CMK (cell line): ENCODE measurements at places on chromosomes 3 and 15.

- no peak for DNase-seq
Measured at GRCh38 chr3:194888916-194889315, 203.2 kb downstream of the FAM43A start.

- no peak for DNase-seq
Measured at GRCh38 chr3:155065537-155065936, 14.6 kb upstream of the MME start.

DNA sequence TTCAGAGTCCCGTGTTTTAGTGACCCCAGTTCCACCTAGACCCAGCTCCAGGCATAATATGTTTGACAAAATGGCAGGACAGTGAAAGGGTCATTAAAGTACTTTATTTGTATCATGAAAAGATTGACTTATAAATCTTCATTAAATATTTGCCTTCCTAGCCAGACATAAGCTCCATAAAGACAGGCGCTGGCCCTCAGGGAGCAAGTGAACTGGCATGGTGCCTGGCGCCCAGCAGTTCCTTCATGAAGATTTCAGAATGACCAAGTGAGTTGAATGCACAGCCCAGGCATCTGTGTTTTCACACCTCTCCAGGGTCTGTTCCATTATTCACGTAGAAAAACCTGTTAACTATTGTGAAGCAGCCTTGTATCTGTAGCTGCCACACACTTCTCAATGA is 166.2 kb downstream of the GAP43 start:
- DNase-seq = no peak

DNA sequence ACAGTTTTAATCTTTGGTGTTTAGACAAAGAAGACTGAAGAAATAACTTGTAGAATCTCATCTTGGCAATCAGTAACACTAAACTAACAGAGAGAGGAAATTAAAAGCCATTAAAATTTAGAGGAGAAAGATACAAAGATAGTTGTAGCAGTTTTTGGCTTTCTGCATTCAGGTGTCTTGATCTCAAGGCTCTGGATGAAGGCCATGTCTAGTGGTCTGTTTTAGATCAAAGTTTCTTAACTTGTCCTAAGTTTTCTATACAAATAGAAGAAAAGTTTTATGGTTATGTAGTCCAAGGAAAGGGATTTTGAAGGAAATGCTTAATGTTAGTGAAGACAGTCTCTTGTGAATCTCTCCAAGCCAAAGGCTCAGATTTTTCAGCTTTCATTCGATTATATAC is 222.9 kb downstream of the BCHE start:
- no peak for DNase-seq
